ENCODE measurements at places on chromosomes 2 and 18. TPM values are rescaled to one million over a fixed set of nuclear protein-coding genes. Genes with fewer than 3 reads are reported as not detected.
A peak's percentile ranks its signal among the peaks of the same experiment; 100 is the strongest.

GRCh38 chr2:39144416-39144815 lies 23.6 kb upstream of the SOS1 start:
- DNase-seq = no peak

The TEKT4 gene
- not detected for total RNA-seq

DNA sequence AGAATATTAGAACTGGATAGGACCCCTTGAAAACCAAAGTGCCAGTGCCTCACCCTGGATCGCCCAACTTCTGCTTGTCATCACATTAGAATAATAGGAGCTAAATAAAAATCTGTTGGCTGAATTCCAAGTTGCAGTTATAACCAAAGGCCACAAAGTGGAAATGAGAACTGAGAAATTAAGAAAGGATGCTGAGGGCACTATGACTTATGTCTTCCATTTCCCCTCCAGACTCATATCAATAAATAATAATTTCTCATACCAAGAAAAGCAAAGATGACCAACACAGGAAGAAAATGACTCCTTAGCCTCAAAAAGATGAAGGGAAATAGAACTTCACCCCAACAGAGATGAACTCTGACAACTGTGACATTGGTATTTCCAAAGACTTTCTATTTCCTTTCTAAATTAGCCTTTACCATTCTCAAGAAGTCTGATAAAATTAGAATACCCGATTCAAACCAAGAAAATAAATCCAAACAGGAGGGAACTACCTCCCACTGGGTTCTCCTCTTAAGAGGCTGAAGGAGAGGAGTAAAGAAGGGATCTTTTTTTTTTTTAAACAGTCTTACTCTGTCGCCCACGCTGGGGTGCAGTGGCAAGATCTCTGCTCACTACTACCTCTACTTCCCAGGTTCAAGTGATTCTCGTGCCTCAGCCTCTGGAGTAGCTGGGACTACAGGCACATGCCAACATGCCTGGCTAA lies 46.5 kb upstream of the EPG5 start:
- DNase-seq = no peak

The RUFY4 gene
- not detected for total RNA-seq

DNA sequence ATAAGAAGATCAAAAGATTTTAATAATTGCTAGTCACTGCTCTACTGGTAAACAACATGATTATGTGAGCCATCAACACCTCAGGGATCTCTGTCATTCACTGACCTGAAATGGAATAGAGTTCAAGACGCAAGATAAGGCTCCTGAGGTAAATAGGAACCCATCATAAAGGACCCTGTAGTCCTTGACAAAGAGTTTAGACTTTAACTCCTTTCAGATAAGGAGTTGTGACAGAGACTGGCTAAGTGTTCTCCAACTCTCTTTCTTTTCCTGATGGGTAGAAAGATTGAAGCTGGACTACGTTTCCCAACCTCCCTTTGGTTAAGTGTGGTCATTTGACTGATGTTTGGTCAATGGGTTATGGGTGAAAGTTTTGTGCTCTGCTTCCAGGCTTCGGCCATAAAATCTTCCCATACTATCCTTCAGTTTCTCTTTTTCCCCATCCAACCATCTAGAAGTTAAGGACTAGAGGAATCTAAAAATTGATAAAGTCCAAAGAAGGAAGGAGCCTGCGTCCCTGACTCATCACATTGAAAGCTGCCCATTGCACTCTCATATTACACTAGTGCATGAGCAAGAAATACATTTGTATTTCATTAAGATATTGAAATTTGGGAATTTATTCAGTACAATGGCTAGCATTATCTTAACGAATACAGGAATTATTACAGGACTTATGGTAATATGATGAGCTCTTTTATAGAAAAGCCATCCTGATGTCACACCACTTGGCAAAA lies 293.7 kb upstream of the ACVR2A start:
- DNase-seq = no peak

GRCh38 chr2:147388217-147388616 lies 456.6 kb upstream of the ACVR2A start:
- DNase-seq = no peak

DNA sequence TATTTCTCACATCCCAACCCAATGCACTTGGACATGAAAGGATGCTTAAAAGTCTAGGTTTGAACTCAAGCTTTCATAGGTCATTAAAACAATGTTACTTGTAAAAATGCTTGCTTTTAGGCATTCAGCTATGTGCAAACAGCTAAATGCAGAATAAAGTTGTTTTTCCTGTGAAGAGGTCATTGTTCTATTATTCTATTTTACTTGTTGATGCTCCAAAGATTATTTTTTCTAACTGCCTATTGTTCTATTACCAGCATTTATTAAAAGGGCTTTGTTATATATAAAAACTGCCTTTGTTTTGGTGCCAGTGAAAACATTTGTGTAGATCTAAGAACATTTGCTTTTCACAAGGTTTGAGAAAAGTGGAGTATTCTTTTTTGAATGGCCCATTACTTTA lies 49.4 kb downstream of the TMEM178A start:
- DNase-seq = no peak

GRCh38 chr2:26034637-26034992 lies 731 bp downstream of the RAB10 start:
- DNase-seq = peak; percentile 11
